ENCODE measurements at places on chromosomes 13 and 19.

DNA sequence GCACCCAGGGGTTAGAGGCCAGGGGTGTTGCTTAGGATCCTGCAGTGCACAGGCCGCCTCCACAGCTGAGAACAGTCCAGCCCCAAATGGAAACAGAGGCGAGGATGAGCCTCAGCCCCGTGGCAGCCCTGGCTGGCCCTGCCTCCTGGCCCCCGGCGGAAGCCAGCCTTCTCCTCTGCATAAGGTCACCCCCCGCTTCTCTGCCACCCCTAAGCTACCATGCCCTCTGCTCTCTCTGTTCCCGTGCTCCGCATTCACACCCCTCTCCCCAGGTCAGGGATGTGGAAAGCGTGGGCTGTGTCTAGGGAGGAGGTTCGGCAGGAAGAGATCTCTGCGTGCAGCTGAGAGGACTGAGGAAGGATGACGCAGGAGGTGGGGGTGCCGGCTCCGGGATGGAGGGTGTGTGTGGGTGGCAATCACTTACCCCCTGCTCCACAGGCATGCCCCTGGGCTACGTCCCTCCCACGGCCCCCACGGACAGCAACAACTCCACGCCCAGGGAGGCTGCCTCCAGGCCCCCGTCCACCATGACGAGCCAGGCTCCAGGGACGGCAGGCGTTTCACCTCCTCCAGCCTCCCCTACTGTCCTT, 6.0 kb downstream of the SSC5D start:
- DNase-seq = no peak

DNA sequence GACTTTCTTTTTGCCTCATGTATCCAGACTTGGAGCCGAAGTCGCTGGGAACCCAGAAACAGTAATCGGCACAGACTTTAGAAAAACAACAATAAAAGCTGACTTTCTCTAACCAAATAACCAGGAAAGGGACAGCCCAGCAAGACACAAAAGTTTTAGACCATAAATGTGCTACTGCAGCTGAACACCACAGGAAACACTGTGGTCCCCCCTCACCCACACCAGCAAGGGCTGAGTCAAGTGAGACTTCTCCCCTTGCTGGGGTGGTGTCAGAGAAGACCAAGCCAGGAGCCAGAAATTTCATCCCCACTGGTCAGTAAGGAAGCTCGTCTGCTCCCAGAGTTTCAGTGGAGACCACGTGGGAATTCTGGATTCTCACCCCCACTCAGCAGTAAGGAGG, 70.6 kb downstream of the ESD start:
- no peak for DNase-seq

DNA sequence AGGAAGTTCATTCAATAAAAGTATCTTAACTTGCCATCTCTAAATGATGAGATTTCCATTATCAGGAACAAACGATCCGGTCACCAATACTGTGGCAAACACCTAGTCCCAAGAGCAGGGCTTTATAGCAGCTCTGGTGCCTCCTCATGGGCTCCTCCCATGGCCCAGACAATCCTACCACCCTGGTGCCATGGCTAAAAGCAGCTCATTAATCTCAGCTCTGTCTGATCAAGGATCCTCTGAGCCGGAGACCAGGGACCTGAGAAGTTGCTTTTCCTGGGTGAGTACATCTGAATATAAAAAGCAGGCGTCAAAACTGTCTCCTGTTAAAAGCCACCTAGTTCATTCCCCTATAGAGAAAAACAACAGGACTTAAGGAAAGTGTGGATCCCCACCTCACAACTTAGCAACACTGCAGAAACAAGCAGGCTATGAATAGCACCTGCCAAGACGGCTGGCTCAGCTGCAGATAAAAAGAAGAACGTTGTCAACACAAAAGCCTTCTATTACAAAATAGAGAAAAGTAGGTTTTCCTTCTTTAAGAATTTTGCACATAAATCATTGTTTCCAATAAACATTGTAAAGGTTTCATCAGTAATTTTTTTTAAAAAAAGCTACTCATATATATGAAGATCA, 30.3 kb downstream of the TSHZ3 start:
- DNase-seq = no peak

DNA sequence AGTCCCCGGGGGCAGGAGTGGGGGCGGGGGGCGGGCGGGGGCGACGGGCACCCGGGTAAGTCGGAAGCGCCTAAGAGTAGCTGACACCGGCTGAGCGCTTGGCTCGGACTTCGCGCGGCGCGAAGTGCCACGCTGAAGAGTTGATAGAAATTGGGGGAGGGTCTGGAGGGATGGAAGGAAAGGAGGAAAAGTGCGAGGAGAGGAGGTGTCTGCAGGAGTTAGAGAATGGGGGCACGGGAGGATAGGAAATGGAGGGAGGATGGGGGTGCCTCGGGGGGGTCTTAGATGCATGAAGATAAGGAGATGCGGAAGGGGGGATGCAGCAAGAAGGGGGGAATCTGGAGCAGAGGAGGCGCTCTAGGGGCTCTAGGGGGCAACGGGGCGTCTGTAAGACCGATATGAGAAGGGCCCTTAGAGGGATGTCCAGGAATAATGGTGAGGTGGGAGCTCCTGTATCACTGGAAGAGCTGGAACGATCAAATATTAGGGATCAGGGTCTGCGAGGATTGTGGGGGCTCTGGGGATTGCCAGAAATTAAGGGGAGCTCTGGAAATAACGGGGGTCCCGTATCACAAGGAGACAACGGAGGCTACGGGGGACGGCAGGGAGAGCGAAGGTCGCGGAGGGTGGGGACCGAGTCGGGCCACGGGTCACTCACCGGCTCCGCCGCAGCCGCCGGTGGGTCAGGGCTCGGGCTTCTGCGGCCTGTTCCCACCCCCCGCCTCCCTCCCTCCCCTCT, at the start of gene MYPOP:
TSS of gene MYPOP (minus strand) at position 702 of the 739 bp plus-strand sequence. CDS start 840 bp downstream, outside the sequence.
- no peak for DNase-seq

DNA sequence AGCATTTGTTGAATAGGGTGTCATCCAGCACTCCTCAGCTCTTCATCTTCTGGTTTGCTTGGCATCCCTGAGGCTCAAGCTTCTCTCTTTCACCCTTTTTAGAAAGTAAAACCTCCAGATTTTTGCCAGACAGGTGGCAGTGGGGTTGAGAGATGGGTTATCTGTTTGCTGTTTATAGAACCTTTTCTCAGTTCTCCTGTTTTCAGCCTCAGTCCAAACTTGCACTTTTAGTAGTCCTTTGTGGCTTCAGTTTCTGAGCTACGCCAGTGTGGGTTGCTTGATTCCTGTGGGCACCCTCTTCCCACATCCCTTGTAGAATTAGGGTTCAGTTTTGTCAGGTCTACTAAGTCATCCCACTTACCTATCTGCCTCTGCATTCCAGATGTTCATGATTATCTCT, 147.9 kb downstream of the PAN3 start:
- no peak for DNase-seq

GRCh38 chr13:101576455-101576854, 124.0 kb downstream of the ITGBL1 start:
- no peak for DNase-seq

DNA sequence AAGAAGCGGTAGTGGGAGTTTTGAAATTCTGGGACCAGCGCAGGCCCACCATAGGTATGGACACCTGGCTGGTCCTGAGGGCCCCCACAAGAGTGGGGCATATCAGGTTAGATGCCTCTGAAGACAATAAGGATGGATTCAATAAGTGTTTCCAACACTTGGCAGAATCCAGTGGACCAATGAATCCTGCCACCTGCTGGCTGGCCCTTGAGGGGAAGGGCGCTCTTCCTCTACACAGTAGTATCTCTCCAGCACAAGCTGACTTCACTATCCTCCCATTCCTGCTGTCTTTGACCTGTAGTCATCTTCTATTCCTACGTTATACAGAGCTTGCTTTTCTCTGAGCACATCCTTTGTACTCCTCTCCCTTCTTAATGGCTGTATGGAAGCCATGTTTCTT, 199.7 kb upstream of the TSHZ3 start:
- no peak for DNase-seq

DNA sequence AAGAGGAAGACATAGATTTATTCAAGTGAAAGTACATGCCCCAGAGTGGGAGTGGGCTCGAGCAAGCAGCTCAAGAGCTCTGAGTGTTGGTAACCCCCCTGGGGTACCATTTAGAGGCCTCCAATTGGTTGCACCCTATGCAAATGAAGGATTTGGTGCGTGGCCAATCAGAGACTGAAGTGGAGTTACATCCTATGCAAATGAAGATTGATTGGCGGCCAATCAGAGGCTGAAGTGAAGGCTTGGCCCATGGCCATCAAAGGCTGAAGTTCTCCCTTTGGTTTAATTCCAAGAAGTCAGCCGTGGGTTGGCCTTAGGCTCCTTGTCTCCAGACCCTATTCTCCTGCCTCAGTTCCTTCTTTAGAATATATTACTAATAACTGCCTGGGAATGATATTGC, 12.9 kb upstream of the IGFL1 start:
- DNase-seq = no peak

DNA sequence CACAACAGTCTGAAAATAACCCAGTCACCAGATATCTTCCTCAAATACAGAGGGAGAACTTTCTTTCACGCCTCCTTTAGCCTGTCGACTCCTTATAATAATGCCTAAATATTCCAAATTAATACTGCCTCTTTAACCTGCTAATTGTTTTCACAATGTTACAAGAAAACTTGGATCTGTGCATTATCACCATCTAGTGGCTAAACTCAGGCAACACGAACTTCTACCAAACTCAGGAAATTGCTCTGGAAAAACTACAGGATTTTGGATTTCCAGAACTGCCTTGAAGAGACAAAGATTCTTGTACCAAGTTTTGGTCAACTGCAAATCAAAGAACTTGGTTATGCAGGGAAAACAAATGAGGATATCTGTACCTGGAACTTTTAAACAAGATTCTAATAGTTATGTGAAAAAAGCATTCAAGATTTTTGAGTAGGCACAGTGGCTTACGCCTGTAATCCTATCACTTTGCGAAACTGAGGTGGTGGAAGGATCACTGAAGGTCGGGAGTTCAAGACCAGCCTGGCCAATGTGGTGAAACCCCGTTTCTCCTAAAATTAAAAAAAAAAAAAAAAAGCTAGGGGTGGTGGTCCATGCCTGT, 10.8 kb downstream of the CLN5 start:
- DNase-seq = no peak

GRCh38 chr19:50567882-50568727, at the start of gene LRRC4B:
Gene LRRC4B (minus strand): TSS chr19:50568435. CDS start chr19:50548838, 19,597 bp downstream.
- DNase-seq = no peak

GRCh38 chr19:2360833-2361232, 768 bp downstream of the TMPRSS9 start:
- DNase-seq = no peak

DNA sequence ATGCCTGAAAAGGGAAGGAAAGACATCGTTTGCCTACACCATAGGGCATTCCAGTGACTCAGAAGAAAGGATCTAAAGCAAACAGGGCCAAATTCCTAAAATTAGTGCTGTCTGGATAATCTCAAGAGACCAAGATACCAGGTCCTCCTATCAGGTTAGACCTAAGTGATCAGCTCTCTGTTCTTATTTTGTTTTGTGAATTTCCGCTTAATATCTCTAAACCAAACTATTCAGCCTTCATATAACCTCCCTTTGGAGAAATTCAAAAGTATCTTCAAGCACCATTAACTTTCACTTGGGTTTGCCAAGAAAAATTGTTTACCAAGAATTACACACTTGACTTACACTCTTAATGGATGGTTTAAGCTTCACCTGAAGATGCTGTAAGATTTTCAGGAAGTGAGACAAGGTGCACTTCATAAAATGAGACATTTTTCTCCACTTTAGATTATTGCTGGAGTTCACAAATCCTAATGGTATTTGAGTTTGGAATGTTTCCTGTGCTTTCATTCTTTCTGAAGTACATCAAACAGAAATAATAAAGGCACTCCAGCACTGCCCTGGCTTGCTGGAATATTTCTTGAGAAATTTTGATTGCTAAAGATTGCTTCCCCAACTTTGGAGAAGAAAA, 376.1 kb downstream of the LMO7 start:
- no peak for DNase-seq

- no peak for DNase-seq
These were observed 8.9 kb upstream of the NR2F6 start for GRCh38 chr19:17254636-17255035.

DNA sequence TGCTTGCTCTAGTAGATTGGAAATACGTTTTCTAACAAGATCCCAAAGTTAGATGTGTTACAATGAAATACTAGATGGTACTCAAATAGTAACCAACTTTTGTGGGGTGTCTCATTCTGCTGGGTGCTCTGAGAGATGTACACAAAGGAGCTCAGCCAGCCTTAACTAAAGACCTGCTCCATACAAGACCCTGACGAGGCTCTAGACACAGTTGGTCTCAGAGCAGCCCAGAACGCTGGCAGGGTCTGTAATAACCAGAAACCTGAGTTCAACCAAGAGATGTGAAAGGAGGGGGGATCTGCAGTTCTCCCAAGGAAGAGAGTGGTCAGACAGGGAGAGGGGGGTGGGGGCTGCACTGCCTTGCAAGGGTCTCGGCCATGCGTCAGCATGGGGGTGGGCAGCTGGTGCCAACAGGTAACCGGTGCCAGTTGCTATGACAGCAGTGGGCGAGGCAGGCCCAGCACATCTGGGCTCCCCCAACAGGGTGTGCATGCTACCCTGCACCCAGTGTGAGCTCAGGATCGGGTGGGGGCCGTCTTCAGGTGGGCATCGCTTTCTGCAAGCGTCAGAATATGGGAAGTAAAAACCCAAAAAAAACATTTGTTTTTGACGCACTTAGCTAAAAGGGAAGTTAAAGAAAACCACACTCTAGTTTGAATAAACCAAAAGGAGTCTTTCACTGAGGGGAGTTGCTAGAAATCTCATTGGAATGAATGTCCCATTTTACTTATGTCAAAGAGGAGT, 68.0 kb upstream of the GPR183 start:
- no peak for DNase-seq

GRCh38 chr13:50679321-50679720, 164.2 kb downstream of the DLEU7 start:
- no peak for DNase-seq

DNA sequence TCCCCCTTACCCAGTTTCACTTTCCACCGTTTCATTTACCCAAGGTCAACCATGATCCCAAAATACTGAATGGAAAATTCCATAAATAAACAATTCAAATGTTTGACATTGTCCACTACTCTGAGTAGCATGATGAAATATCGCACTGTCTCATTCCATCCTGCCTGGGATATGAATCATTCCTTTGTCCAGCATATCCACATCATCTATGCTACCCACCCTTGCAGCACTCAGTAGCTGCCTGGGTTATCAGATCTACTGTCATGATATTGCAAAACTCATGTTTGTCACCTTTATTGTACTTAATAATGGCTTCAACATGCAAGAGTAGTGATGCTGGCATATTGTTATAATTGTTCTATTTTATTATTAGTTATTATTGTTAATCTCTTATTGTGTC, 263.9 kb upstream of the NBEA start:
- DNase-seq = no peak

DNA sequence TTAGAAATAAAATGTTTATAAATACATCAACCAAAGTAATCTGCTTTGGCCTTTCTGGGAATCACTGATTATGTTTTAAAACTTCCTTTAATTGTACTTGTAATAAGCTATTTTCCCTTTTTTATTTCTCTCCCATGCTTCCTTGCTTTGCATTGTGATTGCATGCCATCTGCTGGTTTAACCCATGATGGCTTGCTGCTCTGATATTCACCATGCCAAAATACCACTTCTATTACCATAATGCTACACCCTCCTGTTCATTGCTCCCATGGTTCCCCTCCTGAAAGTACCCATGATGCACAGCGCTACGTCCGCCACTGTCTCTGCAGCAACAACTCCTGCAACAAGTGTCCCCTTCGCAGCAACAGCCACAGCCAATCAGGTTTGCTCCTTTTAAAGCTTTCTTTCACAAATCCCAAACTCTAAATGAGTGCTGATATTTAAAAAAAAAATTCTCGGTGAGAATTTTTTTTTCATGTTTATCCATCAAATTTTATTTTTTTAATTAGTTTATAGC, 67.7 kb upstream of the RAP2A start:
- no peak for DNase-seq

Measured in NCI-H1417 treated with DMSO at 0.1 percent for 48 hours (cell line).